Posterior vena cava (tissue), 2 donors: ENCODE measurements at places on chromosomes 12 and 14. TPM values are rescaled to one million over a fixed set of nuclear protein-coding genes. Genes with fewer than 3 reads are reported as not detected.
A peak's percentile ranks its signal among the peaks of the same experiment; 100 is the strongest.

GRCh38 chr14:87285506-87285905 lies 707.5 kb downstream of the GALC start:
- no peak for DNase-seq

DNA sequence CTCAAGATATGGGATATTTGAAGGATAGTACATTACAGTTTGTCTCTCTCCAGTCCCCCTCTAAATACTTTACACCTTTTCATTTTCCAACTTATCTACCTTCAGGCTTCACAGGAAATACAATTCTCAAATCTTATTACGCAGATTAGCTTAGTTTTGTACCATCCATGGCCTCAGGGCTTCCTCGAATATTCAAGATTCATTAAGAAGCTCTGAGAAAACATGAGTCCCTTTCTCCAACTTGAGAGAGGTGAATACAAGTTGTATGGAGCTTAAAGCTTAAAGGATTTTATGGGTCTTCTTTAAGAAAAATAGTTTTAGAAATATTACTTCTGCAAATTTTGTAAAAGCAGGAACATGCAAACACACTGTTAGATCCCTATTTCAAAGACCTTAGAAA lies 1212.5 kb downstream of the GALC start:
- no peak for DNase-seq

DNA sequence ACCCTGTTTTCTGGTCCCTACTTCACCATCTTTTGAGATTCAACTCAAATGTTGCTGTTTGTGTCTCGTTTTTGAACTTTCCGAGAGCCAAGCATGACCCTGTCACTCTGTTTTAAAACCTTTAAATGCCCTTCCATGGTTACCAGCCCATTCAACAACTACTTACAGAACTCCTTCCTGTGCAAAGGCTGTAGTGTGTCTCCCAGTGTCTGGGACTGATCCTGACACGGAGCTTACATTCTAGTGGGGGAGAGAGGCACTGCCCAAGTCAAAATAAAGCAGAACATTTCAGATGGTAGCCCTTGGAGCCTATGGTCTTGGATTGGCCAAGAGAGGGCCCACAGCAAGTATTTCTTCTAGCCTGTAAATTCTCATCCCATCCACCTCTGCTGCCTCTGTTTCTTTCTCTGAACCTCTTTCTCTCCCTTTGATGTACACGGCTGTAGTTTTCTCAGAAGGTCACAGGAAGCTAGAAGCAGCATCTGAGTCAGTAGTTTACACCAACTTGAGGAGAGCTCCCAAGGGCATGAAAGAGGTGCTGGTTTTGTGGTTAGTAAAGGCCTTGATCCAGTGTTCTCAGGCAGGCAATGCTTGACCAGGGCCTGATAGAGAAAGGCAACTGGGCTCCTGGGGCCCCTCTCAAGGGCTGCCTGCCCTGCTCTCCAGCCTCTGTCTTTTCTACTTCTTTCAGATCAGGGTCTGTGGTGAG lies 42.3 kb upstream of the SLC24A4 start:
- no peak for DNase-seq

GRCh38 chr14:36901861-36902260 lies 240.2 kb downstream of the PAX9 start:
- DNase-seq: no peak

DNA sequence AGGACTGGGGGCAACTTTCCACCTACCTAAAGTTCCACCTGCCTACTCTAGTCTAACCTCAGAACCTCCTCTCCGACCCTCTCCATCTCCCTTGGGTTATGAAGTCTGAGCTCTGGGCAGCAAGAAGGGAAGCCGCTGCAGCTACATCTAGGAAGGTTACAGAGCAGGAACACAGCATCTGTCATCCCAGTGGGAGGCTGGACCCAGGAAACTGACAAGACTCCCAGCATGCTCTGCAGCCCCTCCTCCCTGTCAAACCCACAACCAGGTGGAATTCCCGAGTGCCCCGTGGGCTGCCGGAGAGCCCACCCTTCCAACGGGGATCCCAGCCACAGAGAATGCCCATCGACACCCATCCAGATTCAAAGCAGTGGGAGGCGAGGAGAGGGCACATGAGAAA lies 2.1 kb downstream of the TESC start:
- peak; percentile 14 for DNase-seq

DNA sequence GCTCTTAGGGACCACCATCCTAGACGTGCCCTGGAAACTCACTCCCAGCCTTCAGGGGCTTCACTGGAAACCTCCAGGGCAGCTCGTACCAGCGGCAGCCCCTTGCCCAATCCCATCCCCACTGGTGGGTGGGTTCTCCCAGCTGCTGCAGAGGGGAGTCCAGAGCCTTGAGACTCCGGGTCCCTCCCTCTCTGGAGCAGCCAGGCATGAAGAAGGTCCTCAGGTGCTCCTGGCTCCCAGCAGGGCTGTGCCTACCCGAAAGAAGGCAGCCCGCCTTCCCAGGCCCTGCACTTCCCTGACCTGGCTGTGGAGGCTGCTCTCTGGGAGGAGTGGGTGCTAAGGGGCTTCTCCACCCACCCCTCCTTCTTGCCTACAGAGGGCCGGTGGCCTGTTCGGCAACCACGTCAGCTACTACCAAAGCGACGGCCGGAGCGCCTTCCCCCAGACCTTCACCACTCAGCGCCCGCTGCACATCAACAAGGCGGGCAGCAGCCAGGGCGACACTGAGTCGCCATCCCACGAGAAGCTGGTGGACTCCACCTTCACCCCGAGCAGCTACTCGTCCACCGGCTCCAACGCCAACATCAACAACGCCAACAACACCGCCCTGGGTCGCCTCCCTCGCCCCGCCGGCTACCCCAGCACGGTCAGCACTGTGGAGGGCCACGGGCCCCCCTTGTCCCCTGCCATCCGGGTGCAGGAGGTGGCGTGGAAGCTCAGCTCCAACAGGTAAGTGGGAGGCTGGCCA lies 115.5 kb upstream of the FKBP4 start:
- DNase-seq: no peak

DNA sequence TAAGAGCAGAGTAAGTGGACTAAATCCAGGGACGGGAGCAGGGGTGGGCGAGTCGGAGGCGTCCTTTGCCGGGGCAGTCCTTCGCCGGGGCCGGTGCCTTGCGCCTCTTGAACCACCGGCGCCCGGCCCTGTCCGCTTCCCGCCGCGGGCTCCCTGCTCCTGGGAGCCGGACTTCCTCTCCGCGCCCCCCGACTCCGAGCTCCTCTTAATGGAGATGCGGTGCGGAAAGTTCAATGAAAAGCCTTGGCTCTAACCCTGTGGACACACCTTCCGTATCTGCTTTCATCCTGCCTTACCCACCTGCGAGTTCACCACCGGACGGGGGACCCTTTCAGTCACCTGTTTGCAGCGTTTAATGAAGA lies 412 bp downstream of the FGFR1OP2 start:
- no peak for DNase-seq

GRCh38 chr12:120708651-120709050 lies 1.6 kb upstream of the UNC119B start:
- DNase-seq: no peak

DNA sequence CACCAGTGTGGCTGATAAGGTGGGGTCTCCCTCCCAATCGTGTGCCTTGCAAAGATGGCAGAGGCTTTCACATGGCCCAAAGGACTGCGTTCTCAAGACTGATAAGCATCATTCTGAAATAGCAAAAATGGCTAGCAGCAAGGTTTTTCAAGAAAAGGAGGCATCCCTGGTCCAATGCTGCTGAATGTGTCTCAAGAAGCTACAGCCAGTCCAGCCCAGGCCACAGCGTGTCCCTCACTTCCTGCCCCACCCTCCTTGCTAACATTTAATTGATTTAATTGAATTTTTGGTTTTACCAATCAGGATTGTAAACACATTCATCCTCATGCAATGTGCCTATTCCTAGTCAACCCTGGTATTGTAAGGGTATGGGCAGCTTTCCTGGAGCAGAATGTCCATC lies 55.9 kb downstream of the C14orf132 start:
- peak; percentile 23 for DNase-seq

DNA sequence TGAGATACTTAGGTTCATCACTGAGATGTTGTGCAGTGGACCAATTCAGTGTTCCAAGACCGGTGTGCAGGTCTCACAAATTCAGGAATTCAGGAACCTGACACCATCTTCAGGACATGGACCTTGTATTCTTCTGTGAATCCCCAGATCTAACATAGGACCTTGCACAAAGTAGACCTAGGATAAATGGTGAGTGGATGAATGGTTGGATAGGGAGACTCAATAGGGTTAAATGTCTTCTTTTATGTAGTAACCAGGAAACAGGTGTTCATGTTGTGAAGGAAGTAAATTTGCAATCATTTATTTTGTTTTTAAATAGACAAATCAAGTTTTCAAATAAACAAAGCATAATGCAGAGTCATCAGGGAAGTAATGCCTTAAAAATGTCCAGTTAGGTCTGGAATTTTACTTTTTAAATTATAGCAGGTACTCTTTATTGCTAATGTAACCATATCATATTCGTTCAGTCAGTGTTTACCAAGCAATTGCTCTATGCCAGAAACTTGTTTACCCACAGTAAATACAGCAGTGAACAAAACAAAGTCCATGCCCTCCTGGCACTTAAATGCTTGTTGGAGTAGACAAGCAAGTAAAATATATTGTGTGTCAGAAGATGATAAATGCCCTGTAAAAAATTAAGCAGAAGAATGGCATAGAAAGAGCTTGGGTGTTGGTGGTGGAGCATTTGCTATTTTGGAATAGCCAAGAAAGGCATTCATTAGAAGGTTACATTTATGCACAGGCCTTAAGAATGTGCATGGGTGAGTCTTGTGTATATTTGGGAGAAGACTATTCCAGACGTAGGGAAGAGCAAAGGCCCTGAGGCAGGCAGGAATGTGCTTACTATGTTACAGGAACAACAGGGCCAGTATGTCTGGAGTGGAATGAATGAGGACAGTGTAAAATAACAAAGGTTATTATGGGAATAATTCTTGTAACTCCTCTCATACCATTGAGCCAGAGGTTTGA lies 26.3 kb downstream of the RXYLT1 start:
- no peak for DNase-seq

GRCh38 chr12:59067083-59067482 lies 146.8 kb upstream of the LRIG3 start:
- no peak for DNase-seq

DNA sequence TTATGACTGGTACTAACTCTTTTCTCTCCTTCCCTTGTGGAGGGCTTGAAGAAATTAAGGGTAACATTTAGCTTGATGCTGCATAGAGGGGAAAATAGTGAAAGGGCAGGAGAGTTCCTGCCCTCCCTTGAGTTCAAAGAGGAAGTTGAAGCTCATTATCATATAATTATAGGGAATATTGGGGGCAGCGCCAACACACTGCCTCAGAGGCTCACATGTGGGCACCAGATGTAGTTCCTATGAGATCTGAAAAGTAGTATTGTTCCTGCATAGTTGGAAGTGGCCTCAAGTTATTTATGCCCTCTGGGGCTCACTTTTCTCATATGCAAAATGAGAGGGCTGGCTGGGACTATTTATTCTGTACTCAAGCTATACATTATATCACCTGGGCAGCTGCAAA lies 33.0 kb upstream of the FGF23 start:
- DNase-seq: no peak

DNA sequence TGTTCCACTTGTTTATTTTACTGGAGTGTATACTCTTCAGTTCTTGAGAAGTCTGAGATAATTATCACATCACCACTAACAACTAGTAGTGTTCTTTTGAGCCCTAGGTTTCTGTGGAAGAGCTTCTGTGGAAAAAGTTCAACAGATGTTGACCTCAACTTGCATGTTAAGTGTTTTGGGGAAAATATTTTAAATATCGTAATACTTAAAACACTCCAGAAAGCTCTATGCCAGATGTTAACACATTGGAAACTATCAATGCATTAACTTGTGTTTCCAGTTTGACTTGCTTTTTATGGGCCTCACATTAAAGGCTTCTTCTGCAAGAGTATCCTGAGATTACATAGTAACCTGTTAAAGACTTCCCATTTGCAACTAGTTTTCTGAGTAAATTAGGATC lies 173.1 kb downstream of the DUSP6 start:
- no peak for DNase-seq

DNA sequence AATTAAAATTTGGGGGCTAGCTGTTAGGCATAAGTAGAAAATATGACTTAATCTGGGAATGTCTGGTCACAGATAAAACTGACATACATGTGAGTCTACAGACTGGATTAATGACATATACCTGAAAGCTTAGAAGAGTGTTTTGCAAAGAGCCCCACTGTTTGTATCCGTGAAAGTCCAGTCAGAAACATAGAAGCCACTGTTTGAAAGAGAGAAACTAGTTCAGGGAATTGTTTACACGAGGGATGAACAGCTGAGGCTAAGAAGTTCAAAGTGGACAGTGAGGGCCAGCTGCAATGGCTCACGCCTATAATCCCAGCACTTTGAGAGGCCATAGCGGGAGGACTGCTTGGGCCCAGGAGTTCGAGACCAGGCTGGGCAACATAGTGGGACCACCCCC lies 36.2 kb upstream of the SGPP1 start:
- no peak for DNase-seq

DNA sequence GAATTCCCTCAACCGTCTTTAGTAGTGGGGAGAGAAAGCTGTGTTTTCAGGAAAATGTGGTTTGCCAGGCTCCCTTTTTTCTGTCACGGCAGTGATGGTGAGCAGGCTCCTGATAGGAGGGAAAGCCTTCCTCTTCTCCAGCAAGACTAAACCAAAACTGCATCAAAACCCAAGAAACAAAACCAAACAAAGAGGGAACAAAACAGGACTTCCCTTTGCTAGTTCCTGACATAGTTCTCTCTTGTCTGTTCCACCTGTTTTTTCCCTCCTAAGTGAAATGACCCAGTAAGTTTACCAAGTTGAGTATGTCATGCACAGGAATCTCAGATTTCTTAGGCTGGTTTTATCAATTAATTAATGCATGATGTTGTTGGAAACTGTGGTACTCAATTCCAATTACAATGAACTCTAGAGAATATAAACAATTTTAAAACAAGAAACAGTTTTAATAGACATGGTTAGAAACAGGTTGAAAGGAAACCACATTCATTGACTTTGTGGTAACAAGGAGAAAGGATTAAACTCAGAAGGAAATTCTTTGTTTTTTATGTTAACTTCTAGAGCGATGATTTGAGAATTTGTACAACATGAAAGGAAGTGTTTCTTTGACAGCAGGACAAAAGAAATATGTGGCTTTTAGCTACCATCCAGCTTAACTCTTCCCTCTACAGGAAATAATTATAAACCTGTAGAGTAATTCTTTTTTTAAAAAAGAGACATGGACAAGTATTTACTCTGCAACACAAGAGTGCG lies 23.0 kb upstream of the CSRP2 start:
- DNase-seq: no peak

ZFHX2 gene
- 2.4 TPM for total RNA-seq

SLC25A47 gene
- total RNA-seq: not detected

TAS2R13 gene
- total RNA-seq: 2.5 TPM

ASB2 gene
- 60.0 TPM for total RNA-seq

TCL1A gene
- not detected for total RNA-seq

NPFF gene
- not detected for total RNA-seq

KRT5 gene
- total RNA-seq: not detected

TMEM260 gene
- total RNA-seq: 13.3 TPM

NDUFA9 gene
- total RNA-seq: 67.1 TPM

TMPRSS12 gene
- total RNA-seq: not detected

PLA2G1B gene
- not detected for total RNA-seq

CELA1 gene
- total RNA-seq: not detected
